ENCODE measurements at places on chromosomes 4 and X. TPM values are rescaled to one million over a fixed set of nuclear protein-coding genes. Genes with fewer than 3 reads are reported as not detected.

DNA sequence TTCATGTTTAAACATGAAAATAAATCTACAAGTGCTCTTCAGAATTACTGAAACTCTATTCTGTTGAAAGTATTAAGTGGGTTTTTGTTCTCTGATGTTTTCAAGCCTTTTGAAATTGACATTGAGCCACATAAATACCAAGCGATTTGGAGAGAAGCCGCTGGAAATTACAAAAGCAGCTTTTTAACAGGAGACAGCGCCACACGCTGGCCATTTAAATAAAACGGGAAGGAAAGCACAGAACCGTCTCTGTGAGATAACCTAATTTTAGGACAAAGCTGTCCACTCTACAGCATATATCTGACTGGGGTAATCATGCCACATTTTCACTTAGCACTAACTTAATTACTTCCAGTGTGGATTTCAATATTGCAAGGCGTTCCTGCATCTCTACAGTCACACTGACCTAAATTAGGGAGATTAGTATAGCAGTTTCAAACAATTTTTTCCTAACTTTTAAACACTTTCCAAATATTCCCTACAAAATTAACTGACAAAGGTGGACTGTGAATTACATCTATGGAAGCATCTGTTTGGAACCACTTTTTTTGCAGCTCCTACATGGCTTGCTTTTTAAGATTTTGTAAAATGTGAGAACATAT, 6.8 kb upstream of the ANOS1 start:
- H3K27me3 ChIP-seq, result no peaks in the 10 kb centered on the region
- DNase-seq, result no peak
- no peak overlapping the region for H3K27ac ChIP-seq
- no peak overlapping the region for H3K4me3 ChIP-seq

GRCh38 chr4:123109139-123109538, 186.7 kb upstream of the NUDT6 start:
- no peak overlapping the region for H3K4me3 ChIP-seq
- no peaks in the 10 kb centered on the region for H3K36me3 ChIP-seq
- H3K27me3 ChIP-seq, result no peaks in the 10 kb centered on the region
- H3K4me1 ChIP-seq, result no peaks in the 10 kb centered on the region

- H3K36me3 ChIP-seq, result no peaks in the 10 kb centered on the region
- no peak for DNase-seq
- no peak overlapping the region for H3K4me3 ChIP-seq
- H3K27ac ChIP-seq, result no peak overlapping the region
- H3K27me3 ChIP-seq, result no peaks in the 10 kb centered on the region
Observed at GRCh38 chr4:47639531-47639930, 154.5 kb downstream of the ATP10D start.

- H3K27ac ChIP-seq, result no peak overlapping the region
- DNase-seq, result peak; percentile 45
- H3K27me3 ChIP-seq, result no peaks in the 10 kb centered on the region
- no peak overlapping the region for H3K4me3 ChIP-seq
- no peaks in the 10 kb centered on the region for H3K4me1 ChIP-seq
Observed at GRCh38 chr4:99462875-99463464, 27.8 kb upstream of the ADH7 start.

DNA sequence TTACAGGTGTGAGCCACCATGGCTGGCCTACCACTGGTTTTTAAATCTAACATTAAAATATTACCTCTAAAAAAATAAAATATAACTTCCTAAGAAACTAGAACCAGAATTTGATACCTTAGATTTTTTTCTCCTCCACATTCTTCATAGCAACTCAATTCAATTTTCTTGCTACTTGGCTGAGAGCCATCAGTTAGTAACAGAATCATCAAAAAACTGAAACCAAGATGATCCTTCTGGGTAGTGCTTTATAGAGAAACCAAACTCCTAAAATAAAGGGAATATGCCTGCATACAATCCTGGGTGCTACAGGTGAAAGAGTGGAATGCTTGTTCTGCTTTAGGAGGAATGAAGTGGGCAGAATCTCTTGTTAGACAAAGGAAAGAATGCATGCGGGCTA, 64.4 kb downstream of the RPS3A start:
- no peaks in the 10 kb centered on the region for H3K36me3 ChIP-seq
- no peaks in the 10 kb centered on the region for H3K4me1 ChIP-seq
- no peak for DNase-seq
- no peak overlapping the region for H3K4me3 ChIP-seq
- no peak overlapping the region for H3K27ac ChIP-seq

GRCh38 chr4:69896530-69897116, 34.2 kb upstream of the CSN1S1 start:
- H3K27me3 ChIP-seq, result no peaks in the 10 kb centered on the region
- no peaks in the 10 kb centered on the region for H3K36me3 ChIP-seq
- no peak for DNase-seq
- H3K4me3 ChIP-seq, result no peak overlapping the region
- no peaks in the 10 kb centered on the region for H3K4me1 ChIP-seq
- H3K27ac ChIP-seq, result no peak overlapping the region

DNA sequence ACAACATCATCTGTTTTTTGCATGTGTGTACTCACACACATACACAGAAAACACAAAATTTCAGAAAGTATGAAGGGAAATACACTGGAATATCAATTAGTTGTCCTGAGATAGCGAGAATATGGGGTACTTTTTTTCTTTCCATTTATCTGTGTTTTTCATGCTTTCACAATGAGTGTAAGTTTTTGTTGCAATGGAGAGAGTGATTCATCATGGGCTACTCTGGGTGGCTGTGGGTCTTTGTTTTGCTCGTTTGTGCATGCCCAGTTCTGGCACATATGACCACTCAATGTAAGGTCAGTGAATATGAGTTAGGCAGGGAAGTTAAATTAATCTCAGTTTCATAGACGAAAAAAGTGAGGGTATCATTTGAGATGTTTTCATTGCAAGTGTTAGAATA, 26.9 kb downstream of the XK start:
- no peak overlapping the region for H3K27ac ChIP-seq
- H3K36me3 ChIP-seq, result no peaks in the 10 kb centered on the region
- H3K27me3 ChIP-seq, result no peaks in the 10 kb centered on the region

DNA sequence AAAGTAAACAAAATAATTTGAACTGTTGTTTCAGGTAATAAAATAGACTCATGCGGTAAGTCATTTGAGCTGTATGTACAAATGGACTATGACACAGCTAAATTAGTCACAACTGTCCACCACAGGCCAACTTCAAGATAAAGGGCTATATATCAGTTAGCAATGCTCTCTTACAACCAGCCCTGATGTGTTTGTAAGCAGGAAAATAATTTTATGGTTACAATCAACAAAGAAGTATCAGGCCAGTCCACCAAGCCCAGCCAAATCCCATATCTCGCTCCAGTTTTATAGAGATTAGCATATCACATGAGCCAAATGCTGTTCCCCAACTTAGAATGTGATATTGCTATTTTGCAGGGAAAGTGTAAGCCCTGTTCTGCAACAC, 511 bp upstream of the DUSP21 start:
- no peaks in the 10 kb centered on the region for H3K4me1 ChIP-seq
- no peak for DNase-seq
- H3K36me3 ChIP-seq, result no peaks in the 10 kb centered on the region

- H3K36me3 ChIP-seq, result no peaks in the 10 kb centered on the region
- H3K4me1 ChIP-seq, result no peaks in the 10 kb centered on the region
- no peaks in the 10 kb centered on the region for H3K27me3 ChIP-seq
- H3K27ac ChIP-seq, result no peak overlapping the region
Observed at GRCh38 chr4:15805583-15806517, 27.7 kb downstream of the CD38 start.

GRCh38 chr4:685679-686412, 3.1 kb downstream of the SLC49A3 start:
- H3K27ac ChIP-seq, result no peak overlapping the region
- no peak overlapping the region for H3K4me3 ChIP-seq
- no peak for DNase-seq
- no peaks in the 10 kb centered on the region for H3K27me3 ChIP-seq
- H3K36me3 ChIP-seq, result no peaks in the 10 kb centered on the region

The BLOC1S4 gene
- 44.5 TPM for total RNA-seq

The BBS12 gene
- total RNA-seq, result 0.71 TPM

The OTC gene
- not detected for total RNA-seq

The SHISA3 gene
- 0.36 TPM for total RNA-seq

The ZNF630 gene
- total RNA-seq, result 4.1 TPM

Measured in naive thymus-derived CD4-positive, alpha-beta T cell (primary cell).